ENCODE measurements at places on chromosomes 6 and 20.

- no peak for DNase-seq
These were observed 48.4 kb downstream of the CEP43 start for GRCh38 chr6:167047554-167047953.

GRCh38 chr20:58990651-58991445 is 9.8 kb downstream of the NELFCD start:
- DNase-seq = no peak

GRCh38 chr6:160355001-160355400 is 6.8 kb downstream of the SLC22A3 start:
- DNase-seq = no peak

DNA sequence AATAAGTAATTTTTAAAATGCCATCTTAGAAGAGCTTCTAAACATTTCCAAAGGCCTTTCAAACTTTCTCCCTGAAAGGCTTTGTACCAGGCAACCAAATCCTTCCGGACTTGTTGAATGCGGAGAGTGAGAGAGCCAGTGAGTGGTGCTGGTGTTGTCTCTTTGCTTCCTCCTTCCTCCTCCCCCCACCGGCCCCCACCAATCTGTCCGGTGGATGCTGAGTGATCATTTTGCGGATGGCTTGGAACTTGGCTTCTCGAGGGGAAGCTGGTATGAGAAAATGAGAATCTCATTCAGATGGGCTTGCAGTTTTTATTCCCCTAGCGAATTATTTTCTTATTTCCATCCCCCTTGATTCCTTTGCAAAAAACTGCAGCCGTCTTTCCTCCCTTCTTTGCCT is 97.3 kb downstream of the ANKRD60 start:
- peak; percentile 56 for DNase-seq

GRCh38 chr20:19497064-19497463 is 261.0 kb upstream of the RIN2 start:
- no peak for DNase-seq

- DNase-seq = no peak
These were observed 7.4 kb downstream of the OSER1 start for GRCh38 chr20:44203161-44203560.

GRCh38 chr6:167211881-167212712 is 54.3 kb upstream of the GPR31 start:
- no peak for DNase-seq

GRCh38 chr20:62389601-62390087 is 2.7 kb downstream of the RPS21 start:
- DNase-seq = no peak

- DNase-seq = no peak
These were observed 96.3 kb downstream of the PHF3 start for GRCh38 chr6:63731930-63732329.

Measured in ecto neural progenitor cell (in vitro differentiated cells).